ENCODE measurements at places on chromosomes 5 and 9. TPM values are rescaled to one million over a fixed set of nuclear protein-coding genes. Genes with fewer than 3 reads are reported as not detected.

The DPM2 gene
- 18.2 TPM for total RNA-seq

The HTR1A gene
- total RNA-seq = not detected

DNA sequence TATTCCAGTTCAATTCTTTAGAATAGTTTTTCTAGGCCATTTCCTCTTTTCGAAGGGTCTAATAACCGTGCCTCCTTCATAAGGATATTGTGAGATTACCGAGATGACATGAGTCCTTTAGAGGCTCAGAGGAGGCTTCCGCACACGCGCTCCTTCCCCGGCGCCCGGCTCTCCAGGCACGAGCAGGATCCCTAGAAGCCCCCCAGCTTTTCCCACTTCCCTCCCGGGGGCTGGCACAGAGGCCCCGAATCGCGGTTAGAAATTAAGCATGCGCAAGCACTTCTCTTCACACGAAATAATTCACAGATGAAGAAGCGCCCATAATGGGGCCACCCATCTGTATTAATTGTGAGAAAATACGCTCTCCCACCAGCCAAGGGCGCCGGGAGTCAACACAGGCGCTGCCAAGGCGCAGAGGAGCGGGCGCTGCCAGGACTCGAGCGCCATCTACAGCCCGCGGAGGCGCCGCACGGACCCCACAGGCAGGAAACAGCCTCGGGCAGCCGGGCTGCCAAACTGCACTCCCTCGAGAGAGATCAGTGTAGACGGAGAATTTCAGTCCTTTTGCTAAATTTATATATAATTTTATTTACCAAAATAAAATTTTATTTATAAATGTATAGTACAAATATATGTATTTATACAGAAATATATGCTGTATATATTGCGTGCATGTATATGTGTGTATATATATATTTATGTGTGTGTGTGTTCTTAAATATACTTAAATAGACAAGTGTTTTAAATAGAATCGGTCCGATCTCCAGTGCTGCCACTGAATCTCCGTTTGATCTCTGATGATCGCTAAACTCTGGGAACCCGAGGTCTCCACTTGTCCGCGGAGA, 258.1 kb upstream of the NFIL3 start:
- DNase-seq = peak; percentile 78

- no peak for DNase-seq
Observed at GRCh38 chr9:95991326-95991725, 115.8 kb downstream of the ERCC6L2 start.

DNA sequence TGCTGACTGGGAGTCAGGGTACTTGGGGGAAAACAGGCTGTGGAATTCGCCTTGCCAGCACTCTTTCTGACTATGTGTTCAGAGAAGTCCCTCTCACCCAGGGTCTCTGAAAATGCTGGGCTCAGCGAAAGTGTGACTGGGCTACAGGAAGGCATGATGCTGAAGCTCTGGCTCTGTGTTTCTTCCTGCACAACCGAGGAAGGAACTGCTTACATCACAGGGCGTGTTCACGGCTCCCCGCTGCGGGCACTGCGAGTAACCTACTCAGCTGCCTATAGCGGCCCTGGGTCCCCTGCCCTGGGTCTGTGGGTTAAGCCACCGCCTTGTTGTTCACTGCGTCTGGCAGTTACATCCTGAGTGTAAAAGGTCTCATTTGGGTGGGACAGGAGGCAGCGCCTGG, 222.4 kb upstream of the IRX4 start:
- no peak for DNase-seq

The ARSI gene
- not detected for total RNA-seq

The PCA3 gene
- total RNA-seq = not detected

GRCh38 chr9:134328341-134328840, 2.1 kb downstream of the RXRA start:
- DNase-seq = no peak

DNA sequence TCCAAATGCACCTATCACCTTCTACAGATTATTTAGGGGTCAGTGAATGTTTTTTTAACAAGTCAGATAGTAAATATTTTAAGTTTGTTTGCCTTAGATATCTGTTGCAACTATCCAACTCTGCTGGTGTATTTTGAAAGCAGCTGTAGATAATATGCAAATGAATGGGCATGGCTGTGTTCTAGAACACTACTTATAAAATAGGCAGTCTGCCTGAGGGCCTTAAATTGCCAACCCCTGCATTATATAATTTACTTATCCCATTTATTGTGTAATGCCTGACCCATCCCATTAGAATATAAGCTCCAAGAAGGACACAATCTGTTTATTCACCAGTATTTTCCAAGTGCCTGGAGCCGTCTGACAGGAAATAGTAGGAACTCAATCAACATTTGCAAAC, 149.0 kb downstream of the TTC39B start:
- no peak for DNase-seq

The SLC9A3 gene
- 9.9 TPM for total RNA-seq

GRCh38 chr9:88202321-88202720, 64.0 kb upstream of the SPATA31C2 start:
- DNase-seq = no peak

- no peak for DNase-seq
Observed at GRCh38 chr5:180915924-180916323, 17.0 kb downstream of the BTNL8 start.

The TIFAB gene
- not detected for total RNA-seq

The TMC1 gene
- total RNA-seq = not detected

- peak; percentile 53 for DNase-seq
Observed at GRCh38 chr9:137309368-137310188, 7.5 kb upstream of the NRARP start.

The LCN10 gene
- total RNA-seq = 28.5 TPM

The SMIM15 gene
- 22.4 TPM for total RNA-seq

The GOLM1 gene
- total RNA-seq = 24.4 TPM

GRCh38 chr5:78506261-78507024, 142.1 kb downstream of the LHFPL2 start:
- no peak for DNase-seq

- no peak for DNase-seq
Observed at GRCh38 chr9:78150312-78150982, 85.4 kb upstream of the CEP78 start.

All from ascending aorta (tissue), 2 donors.